Stimulated activated CD4-positive, alpha-beta T cell treated with anti-CD3 and anti-CD28 coated beads, Interleukin-4, amount 100 ng/mL, for 1 hour (primary cell): ENCODE measurements at places on chromosomes 13 and 19.

GRCh38 chr19:29568036-29569025 is 37.8 kb upstream of the POP4 start:
- no peak for DNase-seq

DNA sequence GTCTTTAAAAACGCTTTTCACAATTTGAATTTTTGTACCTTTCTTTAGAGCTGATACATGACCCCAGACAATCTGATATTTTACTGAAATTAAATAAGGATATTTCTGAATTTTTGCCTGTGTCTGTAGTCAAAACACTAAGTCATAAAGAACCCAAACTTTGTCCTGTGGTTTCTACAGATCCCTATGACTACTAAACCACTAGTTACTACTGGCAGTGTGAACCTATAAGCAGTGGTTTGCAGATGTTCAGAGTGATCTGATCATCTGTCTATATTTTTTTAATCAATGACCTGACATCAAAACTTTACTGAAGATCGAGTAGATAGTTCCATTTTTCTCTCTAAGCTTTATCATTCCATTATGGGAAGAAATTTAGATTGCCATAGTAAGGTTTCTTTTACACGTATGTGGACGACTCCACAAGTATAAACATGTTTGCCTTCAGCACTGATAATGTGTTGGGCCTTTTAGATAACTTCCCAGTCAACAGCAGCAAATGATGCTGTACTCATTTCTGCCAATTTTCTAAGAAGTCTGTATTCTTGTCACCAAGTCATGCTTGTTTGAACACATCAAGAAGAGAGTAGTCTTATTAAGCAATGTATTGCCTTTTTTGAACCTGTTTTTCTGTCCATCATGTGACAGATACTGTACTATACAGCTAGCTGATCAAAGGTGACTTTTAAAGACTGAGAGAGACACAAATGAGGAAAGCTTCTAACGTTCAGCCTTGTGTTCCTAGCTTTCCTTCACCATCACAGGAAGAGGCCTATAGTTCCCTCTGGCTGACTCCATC is 21.8 kb downstream of the POLR1D start:
- DNase-seq, result no peak

GRCh38 chr19:28242317-28242927 is 970.5 kb downstream of the UQCRFS1 start:
- DNase-seq, result no peak

GRCh38 chr13:114106526-114106925 is 25.9 kb downstream of the RASA3 start:
- DNase-seq, result no peak

GRCh38 chr19:41321600-41322270 is 11.8 kb downstream of the CCDC97 start:
- no peak for DNase-seq

- DNase-seq, result no peak
Measured at GRCh38 chr13:21894091-21894490, 223.2 kb downstream of the FGF9 start.

DNA sequence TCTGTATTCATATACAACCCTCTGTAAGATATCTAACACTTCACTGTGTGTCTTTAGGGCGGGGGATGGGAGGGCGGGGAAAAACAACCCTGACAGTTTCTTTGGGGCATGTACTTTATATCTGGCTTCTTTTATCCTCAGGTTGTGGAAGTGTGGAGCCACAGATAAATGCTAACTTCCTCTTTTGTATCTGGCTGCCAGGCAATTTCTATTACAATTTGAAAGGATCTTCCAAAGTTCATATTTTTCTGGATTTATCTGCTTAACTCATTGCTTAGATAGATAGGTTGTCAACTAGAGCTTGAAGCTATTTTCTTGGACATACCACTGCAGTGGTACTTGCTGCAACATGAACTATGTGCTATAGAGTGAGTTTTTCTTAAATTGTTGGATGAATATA is 393.0 kb downstream of the LMO7 start:
- no peak for DNase-seq

- DNase-seq, result no peak
Measured at GRCh38 chr13:73417012-73417615, 358.3 kb downstream of the KLF5 start.
